Hindlimb muscle (tissue), 1 donor: ENCODE measurements at places on chromosomes 3 and 15.

- no peak for DNase-seq
Measured at GRCh38 chr3:50525987-50526386, 22.6 kb upstream of the CACNA2D2 start.

- DNase-seq: no peak
Measured at GRCh38 chr3:131004603-131005002, 22.0 kb downstream of the ASTE1 start.

- DNase-seq: peak; percentile 19
Measured at GRCh38 chr3:130839813-130840212, 54.1 kb upstream of the ATP2C1 start.

DNA sequence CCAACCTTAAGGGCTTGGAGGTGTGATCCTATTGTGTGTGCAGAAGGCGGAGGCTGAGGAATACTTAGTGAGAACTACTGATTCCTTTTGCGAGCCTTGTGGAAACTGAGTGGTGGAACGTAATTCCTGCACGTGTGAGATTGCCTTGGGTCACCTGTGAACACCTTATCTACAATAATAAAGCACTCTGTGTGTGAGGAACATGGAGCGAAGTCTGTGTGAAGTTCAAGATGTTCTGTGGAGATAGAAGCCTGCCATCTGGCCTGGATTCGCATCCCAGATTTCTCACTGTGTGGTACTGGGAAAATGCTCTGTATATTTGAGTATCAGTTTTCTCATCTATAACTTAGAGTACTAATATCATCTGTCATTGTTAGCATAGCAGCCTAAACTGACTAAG is 179.5 kb upstream of the PDZRN3 start:
- no peak for DNase-seq

DNA sequence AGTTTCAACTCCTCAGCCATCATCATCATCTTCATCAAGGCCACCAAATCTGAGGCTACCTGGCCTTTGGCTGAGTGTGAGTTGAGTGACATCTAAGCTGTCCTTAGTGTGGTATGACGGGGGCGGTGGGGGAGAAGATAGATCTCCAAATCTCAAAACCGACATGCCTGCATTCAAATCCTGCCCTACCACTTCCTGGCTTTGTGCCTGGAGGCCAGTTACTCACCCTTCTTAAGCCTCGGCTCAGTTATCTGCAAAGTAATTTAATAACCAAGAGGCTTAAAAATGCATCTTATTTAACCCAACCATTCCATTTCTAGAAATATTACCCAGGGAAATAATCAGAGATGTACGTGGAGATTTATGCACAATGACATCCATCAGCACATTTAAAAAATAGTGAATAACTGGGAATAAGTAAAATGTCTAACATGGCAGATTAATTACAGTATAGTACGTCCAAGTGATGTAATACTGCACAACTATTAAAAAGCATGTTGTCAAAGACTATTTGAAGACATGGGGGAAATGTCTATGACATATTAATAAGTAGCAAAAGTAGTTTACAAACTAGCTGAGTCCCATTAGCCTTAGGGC is 167.4 kb downstream of the NTRK3 start:
- DNase-seq: no peak

GRCh38 chr15:35064576-35065190 is 20.4 kb downstream of the NANOGP8 start:
- no peak for DNase-seq

DNA sequence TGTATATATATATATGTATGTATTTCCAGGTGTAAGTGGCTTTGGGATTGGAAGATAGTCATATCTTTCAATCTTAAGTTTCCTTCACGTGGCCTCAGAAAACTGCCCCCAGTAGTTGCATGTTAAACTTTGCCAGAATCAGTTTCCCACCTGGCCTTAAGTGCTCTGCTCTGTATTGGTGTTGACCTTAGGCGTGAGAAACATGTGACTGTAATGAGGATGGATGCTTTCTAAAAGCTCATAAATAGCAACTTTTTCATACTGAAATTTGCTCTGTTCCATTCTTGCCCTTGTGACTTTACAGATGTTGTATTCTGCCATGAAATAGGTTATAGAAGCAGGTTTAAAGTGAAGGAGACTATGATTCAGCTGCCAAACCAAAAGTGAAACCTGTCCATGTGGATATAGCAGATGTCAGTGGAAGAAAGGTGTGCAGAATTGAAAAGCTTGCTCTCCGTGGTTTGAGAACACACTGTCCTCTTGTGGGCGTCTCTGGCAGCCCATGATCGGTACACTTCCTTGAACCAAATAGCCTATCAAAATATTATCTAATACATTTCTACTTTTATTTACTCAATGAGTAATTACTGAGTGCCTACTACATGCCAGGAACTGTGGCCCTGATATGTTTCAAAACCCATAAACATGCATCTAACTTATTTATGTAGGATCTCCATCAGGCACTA is 15.8 kb downstream of the SCG5 start:
- DNase-seq: no peak

DNA sequence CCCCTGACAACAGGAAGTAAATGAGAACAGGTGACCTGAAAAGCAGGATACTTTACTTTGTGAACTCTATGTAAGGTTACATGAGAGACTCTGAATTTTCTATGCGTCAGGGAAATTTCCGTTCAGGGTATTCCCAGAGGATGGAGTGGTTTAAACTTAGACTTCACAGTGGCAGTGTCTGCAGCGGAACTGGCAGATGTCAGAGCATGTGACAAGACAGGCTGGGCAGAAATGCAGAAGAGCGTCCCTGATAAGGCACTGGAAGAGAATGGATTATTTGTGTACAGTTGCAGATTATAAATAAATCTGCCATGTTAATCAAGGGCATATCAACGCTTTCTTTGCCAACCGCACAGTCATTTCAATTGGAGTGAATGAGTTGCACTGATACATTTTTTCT is 598.4 kb upstream of the ZNF717 start:
- DNase-seq: no peak

- no peak for DNase-seq
Measured at GRCh38 chr3:127195417-127195816, 2.5 kb downstream of the PRR23E start.

GRCh38 chr3:158769549-158769948 is 32.3 kb upstream of the MFSD1 start:
- no peak for DNase-seq

GRCh38 chr3:51137715-51138114 is 247.4 kb upstream of the MANF start:
- no peak for DNase-seq

- DNase-seq: no peak
Measured at GRCh38 chr3:47578119-47578632, 489 bp downstream of the CSPG5 start.

GRCh38 chr15:95405447-95405846 is 925.1 kb upstream of the NR2F2 start:
- no peak for DNase-seq

DNA sequence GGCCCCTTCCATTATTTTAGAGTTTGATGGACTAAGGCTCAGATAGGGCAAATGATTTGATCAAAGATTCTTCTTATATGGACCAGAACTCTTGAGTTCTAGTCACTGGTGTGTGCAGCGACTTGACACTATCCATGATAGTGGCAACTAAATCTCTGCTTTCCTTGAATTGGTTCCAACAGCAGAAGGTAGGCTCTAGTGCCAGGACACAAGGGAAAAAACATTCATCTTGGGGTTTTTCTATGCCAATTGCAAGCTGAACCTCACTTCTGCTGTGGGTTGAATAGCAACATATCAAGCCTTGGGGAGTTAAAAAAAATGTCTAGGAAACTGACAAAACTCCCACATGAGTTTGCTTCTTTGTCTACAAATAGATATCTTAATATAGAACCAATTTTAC is 35.1 kb downstream of the CTXND1 start:
- no peak for DNase-seq
